ENCODE measurements at places on chromosomes 11 and 22.

- no peak for DNase-seq
Measured at GRCh38 chr22:26205494-26205893, 36.2 kb downstream of the SEZ6L start.

DNA sequence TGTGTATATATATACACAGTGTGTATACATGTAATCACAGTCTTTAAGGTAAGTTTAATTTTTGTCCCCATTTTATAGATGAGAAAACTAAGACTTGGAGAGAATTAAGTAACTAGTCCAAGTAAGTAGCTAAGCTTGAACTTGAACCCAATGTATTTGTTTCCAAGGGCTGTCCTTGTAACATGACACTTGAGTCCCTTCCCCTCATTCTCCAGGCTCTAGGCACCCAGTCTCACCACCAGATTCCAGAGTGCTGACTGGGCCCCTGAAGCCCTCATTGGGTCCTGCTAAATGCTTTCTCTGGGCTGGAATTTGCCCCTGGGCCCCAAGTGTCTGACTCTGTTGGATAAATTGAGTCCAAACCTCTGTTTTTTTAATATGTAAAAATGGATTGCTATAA lies 45.5 kb downstream of the ADM start:
- no peak for DNase-seq

DNA sequence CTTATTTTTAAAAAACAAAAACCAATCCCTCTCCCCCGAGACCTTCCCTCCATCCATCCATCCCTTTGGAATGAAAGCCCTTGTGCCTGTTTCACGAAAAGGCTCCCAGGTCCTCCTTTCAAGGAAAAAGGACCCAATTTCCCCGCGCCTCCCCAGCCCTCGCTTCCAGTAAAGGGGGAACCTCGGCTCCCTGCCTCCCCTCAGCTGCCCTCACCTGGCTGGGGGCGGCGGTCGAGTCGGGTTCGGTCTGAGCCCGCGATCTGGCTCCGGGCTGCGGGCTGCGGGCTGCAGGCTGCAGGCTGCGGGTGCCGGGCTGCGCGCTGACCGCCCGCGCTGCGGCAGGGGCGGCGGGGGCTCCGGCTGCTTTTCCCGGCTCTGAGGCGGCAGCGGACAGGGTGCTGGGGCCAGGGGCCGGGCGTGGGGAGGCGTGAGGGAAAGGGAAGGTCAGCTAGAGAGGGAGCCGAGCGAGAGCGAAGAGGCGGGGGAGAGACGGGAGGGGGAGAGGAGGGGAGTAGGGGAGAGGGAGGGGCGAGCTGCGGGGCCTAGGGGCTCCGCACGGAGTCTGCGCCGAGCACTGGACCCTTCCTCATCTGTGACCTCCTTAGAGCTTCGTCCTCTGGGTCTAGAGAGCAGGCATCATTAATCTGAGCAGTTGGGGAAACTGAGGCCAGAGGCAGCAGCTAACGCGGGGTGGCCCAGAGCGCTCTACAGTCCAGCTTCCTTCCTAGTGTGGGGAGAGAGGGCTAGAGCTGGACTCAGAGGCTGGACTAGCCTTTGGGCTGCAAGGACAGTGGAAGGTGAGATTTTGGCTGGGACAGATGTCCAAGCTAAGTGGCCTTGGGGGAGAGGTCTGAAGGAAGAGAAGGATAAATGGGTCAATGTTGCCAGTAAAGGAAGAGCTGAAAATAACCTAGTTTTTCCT lies at the start of gene C1QTNF4:
Gene C1QTNF4, minus strand, starts transcription at position 478 of the 922 bp plus-strand sequence. CDS start 3,601 bp downstream, outside the sequence.
- DNase-seq: no peak

GRCh38 chr11:69573761-69574607 lies 67.0 kb upstream of the CCND1 start:
- DNase-seq: no peak

- no peak for DNase-seq
Measured at GRCh38 chr11:78535920-78536319, 38.7 kb downstream of the NARS2 start.

DNA sequence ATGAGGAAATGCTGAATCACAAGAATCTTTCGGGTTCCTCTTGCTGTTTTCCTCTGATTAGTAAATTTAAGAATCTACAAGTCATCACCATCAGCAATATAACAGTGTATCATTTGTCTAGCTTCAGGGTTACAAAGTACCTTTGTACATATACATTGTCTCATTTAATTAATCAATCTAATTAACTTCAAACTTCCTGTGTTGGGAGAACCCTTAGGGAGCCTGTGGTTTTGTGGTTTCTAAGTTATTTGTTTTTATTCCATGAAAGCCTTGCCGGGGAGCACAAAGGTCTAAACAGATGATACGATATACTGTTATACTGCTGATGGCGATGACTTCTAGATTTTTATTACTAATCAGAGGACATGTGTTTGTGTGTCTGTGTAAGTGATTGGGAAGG lies 41.0 kb downstream of the TIMP3 start:
- DNase-seq: no peak

DNA sequence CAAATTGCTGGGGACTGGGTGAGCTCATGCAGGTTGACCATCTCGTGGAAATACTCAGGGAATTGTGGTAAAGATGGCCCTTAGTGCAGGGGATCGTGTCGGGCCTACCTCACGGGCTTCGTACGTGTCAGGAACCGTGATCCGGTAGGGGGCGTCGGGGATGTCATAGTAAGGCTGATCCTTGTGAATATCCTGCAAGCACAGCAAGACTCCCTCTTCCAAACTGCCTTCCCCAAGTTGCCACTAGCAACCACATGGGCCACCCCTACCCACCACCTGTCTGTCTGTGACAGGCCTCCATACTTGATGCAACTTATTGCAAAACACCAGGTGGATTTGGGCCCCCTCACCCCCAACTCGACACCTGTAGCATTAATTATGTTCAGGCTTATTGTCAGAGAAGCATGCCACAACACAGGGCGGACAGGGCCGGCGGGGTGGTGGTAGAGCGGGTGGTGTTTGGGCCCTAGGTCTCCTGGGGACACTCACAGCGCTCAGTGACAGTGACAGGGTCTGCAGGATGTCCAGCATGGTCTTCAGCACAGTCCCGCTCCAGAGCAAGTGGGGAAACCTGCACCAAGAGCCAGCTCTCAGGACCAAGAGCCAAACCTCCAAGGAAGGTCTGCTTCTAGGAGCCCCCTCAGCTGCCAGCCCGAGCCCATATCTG lies 22.6 kb upstream of the SERPIND1 start:
- no peak for DNase-seq

DNA sequence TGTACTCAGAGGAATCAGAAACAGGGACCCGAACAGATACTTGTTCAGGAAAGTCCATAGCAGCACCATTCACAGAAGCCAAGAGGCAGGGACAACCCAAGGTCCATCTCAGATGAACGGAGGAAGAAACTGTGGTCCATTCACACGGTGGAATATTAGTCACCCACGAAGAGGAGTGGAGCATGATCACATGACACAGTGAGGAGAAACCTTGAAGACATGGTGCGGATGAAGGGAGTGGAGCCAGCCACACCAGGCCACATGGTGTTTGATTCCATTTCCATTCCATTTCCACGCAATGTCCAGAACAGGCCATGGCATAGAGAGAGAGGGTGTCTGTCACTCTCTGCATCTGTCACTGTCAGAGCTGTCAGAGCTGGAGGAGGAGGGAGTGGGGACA lies 30.7 kb downstream of the NADSYN1 start:
- no peak for DNase-seq

GRCh38 chr11:9868641-9869040 lies 204.8 kb downstream of the SWAP70 start:
- no peak for DNase-seq

DNA sequence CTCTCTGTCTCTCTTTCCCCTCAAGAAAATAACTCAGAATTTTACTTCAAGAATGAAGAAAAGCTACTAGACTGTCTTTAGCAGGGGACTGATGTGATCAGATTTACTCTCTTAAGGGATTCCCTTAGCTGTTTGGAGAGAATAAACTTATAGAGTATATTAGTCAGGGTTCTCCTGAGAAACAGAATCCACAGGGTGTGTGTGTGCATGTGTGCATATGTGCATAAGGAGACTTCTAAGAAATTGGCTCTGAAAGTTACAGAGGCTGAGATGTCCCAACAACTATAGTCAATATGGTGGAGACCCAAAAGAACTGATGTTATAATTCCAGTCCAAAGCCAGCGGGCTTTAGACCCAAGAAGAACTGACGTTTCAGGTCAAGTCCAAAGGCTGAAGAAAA lies 43.1 kb upstream of the ARL14EP start:
- no peak for DNase-seq

DNA sequence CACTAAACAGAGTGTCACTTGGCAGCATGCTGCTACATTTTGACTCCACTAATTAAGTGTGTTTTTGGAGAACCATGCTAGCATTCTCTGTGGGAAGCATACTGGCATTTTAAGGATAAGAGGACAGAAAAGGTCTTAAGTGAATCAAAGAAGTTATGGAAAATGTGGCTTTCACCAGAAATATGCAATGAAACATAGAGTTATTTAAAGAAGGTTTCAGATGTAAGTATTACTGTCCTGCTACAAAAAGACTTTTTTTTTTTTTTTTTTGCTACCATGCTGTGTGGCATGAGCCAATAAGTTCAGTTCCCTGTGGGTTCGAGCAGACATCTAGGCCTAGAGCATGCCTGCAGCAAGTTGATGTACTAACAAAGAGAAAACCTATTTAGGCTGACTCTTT lies 187.6 kb downstream of the MSANTD4 start:
- DNase-seq: no peak

- DNase-seq: no peak
Measured at GRCh38 chr11:86523738-86524619, 148.4 kb downstream of the ME3 start.

GRCh38 chr11:128559496-128560103 lies 27.8 kb downstream of the ETS1 start:
- DNase-seq: no peak

DNA sequence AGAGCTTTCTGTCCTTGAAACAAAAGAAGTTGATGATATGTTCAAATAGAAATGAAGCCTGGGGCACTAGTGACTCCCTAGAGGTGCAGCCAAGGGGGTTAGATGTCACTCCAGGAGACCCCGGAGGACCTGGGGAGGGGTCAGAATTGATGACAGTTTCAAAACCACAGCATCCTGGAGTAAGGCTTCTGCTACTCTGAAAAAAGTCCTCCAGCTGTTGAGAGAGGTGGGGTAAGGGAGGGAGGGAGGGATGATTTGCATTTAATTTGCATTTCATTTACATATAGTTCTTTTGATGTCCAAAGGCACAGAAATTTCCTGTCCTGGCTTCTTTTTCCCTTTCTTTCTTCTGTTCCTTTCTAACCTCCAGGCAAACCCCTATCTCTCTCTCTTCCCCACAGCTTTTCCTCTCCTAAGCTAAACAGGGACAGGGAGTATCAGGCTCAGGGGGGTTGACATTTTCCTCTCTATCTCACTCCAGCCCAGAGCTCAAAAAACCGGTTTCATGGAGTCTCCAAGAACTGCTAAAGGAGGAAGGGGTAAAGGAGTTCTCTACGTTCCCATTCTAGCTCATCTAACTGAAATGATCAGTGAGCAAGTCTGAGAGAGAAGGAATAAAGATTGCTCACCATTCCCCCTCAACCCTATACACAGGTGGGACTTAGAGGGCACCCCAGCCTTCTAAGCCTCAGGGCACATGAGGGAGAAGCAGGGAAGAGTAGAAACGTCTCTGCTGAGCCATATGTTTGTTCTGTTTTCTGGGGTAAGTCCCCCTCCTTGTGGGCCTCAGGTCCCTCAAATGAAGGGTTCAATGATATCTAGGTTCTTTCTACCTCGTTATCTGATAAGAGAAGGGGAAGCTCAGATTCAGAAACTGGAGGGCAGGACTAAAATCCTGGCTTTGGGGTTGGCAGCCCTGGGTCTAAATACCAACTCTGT lies 3.5 kb upstream of the POU2F3 start:
- no peak for DNase-seq

DNA sequence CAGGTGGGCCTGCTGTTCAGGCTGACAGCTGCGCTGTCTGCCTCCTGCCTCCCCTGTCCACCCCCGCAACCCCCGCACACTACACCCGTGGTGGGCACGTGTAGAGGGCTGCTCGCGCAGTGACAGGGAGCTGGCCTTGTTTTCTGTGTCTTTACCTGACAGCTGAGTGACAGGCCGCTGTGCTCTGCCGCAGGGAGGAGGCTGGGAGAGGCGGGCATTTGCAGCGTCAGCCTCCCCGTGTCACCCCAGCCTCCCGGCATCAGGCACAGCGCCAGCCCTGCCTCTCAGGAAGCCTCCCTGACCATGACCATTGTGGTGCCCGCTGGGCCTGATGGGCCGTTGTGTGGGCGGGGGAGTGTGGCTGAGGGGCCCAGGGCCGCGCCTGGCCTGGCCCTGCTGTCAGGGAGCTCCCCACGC lies 32.0 kb upstream of the RELT start:
- no peak for DNase-seq

DNA sequence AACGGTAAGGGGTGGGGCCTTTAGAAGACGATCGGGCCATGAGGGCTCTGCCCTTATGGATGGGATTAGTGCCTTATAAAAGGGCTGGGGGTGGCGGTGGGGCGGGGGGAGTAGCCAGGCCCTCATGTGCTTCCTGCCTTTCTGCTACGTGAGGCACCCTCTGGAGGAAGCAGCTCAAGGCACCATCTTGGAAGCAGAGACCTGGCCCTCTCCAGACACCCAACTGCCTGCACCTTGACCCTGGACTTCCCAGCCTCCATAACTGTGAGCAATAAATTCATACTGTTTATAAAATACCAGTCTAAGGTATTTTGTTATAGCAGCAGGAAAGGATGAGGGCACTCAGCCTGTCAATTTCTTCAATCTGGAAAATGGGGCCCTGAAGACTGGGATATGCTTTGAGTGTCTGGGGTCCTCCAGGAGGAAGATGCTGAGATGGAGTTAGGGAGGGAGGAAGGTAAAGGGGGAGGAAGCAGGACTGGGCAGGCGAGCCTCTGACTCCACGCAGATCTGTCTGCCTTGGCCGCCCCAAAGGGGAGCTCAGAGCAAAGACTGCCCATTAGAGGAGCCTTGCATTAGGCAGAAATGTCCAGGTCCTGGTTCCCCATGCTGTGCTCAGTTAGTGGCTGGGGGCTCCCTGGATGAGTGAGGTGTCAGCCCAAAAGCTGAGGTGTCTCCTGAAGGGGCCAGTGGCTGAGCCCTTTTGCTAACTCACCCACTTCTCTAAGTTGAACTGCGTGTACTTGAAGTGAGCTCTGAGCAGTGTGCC lies 5.3 kb downstream of the CABP2 start:
- no peak for DNase-seq

DNA sequence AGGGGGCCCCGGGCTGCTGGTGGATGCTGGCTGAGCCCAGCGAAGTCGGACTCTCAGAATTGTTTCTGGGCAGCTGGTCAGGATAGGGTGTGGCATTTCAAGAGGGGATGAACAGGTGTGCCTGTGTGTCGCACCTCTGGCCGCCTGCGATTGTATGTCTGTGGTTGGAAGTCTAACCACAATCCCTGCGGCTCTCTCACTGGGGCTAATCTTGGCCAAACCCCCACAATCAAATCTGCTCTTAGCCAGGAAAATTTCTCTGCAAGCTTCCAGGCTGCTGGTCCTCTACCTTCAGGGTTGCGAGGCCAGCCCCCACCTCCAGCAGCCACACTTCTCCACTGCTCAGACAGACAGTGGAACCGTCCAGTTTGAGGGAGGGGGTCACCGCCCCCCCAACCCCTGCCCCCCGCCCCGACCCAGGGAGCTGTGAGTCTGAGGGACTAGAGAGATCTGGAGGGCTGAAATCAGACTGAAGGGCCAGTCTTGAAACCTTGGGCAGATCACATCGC lies 953 bp downstream of the ATG16L2 start:
- no peak for DNase-seq

Data from activated CD4-positive, CD25-positive, alpha-beta regulatory T cell (primary cell).